ENCODE measurements at places on chromosomes 5 and 9. TPM values are rescaled to one million over a fixed set of nuclear protein-coding genes. Genes with fewer than 3 reads are reported as not detected.

DNA sequence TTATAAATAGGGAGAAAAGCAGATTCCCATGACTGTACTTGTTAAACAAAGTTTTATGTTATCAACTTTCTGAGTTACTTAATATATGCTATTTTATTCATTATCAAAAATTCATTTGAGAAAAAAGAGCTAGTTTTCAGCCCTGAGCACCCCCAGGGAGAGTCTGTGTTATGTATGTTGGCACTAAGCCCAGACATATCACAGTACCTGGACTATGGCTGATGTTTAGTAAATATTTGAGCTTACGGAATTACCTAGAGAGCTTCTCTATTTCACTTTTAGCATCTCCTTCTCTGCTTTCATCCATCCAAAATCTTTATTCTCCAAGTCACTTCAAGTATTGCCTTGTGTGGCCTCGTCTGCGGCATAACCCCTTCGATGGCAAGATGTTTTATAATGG is 225.9 kb upstream of the PCSK5 start:
- DNase-seq, result no peak

GRCh38 chr5:158233735-158234322 is 374.9 kb upstream of the CLINT1 start:
- no peak for DNase-seq

DNA sequence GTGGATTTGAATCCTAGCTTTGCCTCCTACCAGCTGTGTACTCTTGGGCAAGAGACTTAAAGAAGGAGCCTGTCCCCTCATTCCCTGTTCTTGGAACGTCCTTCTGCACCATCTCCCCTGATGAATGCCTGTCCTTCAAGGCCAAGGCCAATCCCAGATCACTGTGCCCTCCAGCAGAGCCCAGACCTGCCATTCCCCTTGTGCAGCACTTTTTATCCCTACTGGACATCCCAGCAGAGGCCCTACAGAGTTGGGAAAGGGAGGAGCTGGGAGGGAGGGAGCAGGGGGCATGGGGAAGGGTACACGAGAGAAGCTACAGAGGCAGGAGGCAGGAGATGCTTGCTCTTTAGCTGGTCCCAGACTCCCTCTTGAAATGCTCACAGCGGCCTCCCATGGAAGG is 223.9 kb downstream of the PBX3 start:
- DNase-seq, result no peak

GRCh38 chr5:138962614-138963370 is 87.7 kb upstream of the LRRTM2 start:
- DNase-seq, result no peak

GRCh38 chr5:83342465-83342864 is 129.1 kb upstream of the VCAN start:
- no peak for DNase-seq

DNA sequence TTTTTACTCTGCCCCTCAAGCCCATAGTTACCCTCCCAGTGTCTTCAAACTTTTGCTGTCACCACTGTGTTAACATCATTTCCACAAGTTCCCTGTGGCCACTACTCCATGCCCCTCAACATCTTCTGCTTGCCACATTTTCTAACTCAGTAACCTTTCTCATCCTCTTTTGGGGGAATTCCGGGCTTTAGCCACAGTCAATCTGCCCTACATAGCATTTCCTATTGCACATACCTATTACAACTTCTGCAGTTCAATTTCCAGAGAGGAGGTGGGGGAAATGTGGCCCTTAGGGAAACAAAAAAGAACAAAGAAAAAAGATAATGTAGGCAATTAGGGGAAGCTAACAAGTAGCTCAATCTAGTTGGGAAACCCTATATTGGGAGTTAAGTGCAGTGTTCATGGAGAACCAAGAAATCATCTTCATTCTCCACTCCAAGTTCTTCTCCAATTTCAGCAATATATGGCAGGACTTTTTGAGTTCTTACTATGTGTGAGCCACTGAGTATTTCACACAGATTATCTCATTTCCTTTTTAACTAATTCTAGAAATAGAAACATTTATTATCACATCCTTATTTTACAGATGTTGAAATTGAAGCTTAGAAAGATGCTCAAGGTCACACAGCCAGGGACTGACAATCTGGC is 40.2 kb upstream of the LPAR1 start:
- no peak for DNase-seq

DNA sequence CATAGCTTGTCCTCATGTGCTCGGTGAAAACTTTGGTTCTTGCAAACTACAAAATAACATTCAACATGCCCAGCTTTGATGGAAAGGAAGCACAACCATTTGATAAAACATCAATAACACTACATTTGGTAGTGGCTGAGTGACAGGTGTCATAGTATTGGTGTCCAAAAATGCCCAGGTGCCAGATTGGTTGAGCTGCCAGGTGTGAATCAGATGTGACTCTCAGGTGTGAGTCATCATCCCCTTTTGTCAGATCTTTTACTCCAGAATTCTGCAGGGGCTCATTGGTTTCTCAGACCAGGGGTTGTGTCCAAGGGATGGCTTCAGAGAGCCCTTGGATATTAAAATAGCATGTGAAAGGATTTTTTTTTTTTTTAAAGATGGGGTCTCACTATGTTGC is 22.5 kb upstream of the POMT1 start:
- DNase-seq, result no peak

GRCh38 chr9:124133727-124134126 is 122.2 kb downstream of the LHX2 start:
- no peak for DNase-seq

DNA sequence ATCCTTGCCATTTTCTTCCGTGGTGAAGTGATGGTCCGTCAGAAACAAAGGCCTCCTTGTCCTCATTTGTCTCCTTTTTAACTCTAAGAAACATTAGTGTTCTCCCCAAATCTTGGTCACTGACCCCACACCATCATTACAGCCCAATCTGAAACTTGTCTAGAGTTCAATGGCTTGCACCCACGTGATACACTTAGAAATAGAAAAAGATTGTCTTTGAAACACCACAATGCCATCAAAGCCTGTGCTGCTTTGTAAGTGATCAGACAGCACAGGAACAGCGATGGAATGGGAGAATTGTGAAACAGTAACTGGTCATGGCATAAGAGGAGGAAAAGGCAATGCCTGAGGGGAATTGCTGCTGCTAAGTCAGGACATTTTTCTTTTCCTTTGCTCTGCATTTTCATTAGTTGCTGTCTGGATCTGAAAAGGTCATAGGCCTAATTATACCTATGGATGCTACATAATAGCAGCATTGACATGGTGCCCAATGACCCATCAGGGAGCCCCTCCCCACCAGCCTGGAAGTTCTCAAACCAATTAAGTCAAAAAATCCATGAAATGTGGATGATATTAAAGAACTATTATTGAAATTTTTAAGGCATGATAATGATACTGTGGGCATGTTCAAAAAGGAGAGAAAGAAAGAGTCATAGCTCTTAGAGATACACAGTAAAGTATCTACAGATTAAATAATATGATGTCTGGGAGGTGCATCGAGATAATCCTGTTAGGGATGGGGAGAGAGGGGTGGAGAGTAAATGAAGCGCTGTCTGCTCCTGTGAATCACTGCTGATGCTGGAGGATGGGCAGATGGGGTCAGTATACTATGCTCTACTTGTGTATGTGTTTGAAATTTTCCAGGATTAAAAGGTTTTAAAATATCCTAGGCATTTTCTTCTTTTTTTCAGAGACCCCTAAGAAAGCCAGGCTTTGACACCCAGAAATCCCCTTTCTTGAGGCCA is 83.6 kb downstream of the ENC1 start:
- no peak for DNase-seq

- DNase-seq, result no peak
Observed at GRCh38 chr5:3091040-3091774, 339.7 kb upstream of the IRX2 start.

- no peak for DNase-seq
Observed at GRCh38 chr9:93234600-93234999, 50.7 kb downstream of the WNK2 start.

- no peak for DNase-seq
Observed at GRCh38 chr5:60843386-60843935, 608 bp downstream of the ELOVL7 start.

- DNase-seq, result no peak
Observed at GRCh38 chr5:105803431-105803830, 1867.3 kb downstream of the EFNA5 start.

GRCh38 chr5:79474367-79475151 is 39.4 kb downstream of the HOMER1 start:
- no peak for DNase-seq

DNA sequence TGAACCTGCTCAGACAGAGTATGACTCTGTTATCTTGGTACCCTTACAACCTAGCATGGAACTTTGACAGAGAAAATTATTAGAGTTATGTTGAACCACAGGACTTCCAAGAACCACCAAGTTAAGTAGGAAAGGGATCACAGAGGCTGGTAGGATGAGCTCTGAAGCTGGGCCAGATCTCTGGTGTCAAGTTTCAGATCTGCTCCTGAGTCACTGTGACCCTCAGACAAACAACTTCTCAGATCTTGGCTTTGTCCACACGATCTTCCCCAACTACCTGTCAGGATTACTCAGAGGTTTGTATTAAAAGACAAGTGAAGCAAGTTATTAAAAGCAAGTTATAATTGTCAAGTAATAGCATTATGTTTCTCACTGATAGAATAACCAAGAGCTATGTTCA is 189.0 kb downstream of the SEC61B start:
- no peak for DNase-seq

- no peak for DNase-seq
Observed at GRCh38 chr5:163473635-163474243, 13.3 kb downstream of the HMMR start.

DNA sequence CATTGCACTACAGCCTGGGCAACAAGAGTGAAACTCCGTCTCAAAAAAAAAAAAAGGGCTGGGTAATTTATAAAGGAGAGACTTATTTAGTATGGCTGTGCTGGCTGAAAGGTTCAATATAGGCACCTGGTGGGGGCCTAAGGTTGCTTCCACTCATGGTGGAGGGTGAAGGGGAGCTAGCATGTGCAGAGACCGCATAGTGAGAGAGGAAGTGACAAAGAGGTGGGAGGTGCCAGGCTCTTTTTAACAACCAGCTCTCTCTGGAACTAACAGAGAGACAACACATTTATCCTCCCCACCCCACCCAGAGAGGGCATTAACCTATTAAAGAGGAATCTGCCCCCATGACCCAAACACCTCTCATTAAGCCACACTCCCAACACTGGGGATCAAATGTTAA is 28.9 kb upstream of the SERINC5 start:
- DNase-seq, result no peak

GRCh38 chr9:101977614-101978210 is 239.3 kb upstream of the GRIN3A start:
- DNase-seq, result no peak

- DNase-seq, result no peak
Observed at GRCh38 chr5:88388476-88389337, 120.1 kb upstream of the TMEM161B start.

SOWAHA gene
- 4.4 TPM for total RNA-seq

TPPP gene
- 3.6 TPM for total RNA-seq

ZDHHC11B gene
- total RNA-seq, result 2.2 TPM

ANKRD20A1 gene
- total RNA-seq, result 3.3 TPM

PRSS3 gene
- 0.86 TPM for total RNA-seq

CD72 gene
- 1.5 TPM for total RNA-seq

NR5A1 gene
- total RNA-seq, result 0.26 TPM

THBS4 gene
- 8.8 TPM for total RNA-seq

PCDHGB4 gene
- total RNA-seq, result 15.6 TPM

TMEM141 gene
- total RNA-seq, result 62.3 TPM

GDF9 gene
- 1.5 TPM for total RNA-seq

EIF4E1B gene
- total RNA-seq, result not detected
